ENCODE measurements at places on chromosomes 3 and 15. TPM values are rescaled to one million over a fixed set of nuclear protein-coding genes. Genes with fewer than 3 reads are reported as not detected.
A peak's percentile ranks its signal among the peaks of the same experiment; 100 is the strongest.

- peak; percentile 79 for DNase-seq
These were observed 5.8 kb upstream of the RPL29 start for GRCh38 chr3:52001443-52001974.

GRCh38 chr3:15819576-15819975 lies 21.8 kb upstream of the ANKRD28 start:
- DNase-seq, result no peak

DNA sequence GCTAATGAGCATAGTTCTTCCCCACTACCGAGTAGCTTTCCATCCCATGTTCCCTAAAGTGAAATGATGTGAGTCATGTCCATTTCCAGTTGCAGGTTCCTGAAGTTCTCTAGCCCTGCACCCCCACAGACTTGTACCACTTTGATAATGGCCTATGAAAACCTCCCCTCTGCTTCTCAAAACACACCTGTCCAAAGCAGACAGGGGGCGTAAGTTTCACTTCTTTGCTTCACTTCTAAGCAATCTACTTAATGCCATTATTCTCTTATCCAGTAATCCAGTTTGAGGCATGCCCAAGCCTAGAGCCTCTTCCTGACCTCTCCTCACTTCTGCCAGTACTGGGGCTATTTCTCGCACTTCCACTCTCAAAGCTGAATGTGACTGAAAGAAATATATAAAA lies 305.1 kb downstream of the IGSF11 start:
- DNase-seq, result no peak

- no peak for DNase-seq
These were observed 363.6 kb downstream of the MECOM start for GRCh38 chr3:169299889-169300288.

DNA sequence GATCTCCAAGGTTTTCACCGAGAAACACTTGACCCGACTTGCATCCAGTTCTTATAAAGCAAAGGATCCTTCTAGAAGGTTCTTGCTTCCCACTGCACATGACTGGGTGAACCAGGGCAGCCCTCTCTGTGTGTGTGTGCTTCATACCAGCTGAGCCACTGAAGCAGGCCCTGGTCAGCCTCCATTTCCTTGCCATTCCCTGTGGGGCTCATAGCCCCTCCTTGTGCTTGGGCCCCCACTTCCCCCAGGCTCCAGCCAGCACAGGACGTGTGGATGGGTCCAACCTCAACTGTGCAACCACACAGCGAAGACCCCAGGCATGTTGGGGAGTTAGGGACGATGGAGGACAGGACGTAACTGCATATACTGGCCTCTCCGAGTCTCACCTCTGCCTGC lies 15.5 kb downstream of the KLF15 start:
- DNase-seq, result peak; percentile 41

GRCh38 chr3:22175947-22176346 lies 424.9 kb upstream of the ZNF385D start:
- no peak for DNase-seq

DNA sequence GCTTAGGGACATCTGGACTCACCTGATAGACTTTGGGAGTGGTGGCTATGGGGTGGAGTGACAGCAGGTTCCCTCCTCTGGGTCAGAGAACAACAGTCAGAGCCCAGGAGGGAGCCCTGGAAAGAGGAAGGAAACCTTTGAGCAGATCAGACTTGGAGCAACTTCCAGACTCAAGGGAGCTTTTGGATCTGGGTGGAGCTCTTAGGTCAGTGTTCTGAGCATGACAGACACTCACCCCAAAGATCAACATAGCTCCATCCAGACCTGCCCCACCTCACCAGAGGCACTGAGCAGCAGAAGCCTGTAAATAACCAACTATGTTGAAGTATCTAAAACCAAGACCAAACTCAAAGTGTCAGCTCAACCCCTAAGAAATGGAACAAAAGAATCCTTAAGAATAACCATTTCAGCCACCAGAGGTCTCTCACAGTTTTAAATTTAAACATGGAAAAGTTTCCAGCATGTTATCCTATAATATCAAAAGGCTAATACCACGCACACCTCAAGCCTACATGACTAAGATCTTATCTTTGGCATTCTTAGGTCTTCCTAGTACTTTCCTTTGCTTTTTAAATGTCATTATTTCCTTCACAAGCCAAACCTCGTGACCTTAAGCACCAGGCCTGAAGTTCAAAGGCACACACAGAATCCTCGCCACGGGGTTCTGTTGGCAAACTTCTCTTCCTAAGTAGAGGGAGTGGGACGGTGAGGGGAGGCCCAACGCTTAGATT lies 56.4 kb downstream of the UMPS start:
- DNase-seq, result no peak

GRCh38 chr3:152405915-152406802 lies 137.4 kb downstream of the MBNL1 start:
- DNase-seq, result no peak

- DNase-seq, result no peak
These were observed 203.5 kb downstream of the UBE2E2 start for GRCh38 chr3:23406601-23407000.

- no peak for DNase-seq
These were observed 700.6 kb upstream of the GOLIM4 start for GRCh38 chr3:168796339-168796738.

- DNase-seq, result no peak
These were observed 712 bp downstream of the RTF1 start for GRCh38 chr15:41417418-41418195.

DNA sequence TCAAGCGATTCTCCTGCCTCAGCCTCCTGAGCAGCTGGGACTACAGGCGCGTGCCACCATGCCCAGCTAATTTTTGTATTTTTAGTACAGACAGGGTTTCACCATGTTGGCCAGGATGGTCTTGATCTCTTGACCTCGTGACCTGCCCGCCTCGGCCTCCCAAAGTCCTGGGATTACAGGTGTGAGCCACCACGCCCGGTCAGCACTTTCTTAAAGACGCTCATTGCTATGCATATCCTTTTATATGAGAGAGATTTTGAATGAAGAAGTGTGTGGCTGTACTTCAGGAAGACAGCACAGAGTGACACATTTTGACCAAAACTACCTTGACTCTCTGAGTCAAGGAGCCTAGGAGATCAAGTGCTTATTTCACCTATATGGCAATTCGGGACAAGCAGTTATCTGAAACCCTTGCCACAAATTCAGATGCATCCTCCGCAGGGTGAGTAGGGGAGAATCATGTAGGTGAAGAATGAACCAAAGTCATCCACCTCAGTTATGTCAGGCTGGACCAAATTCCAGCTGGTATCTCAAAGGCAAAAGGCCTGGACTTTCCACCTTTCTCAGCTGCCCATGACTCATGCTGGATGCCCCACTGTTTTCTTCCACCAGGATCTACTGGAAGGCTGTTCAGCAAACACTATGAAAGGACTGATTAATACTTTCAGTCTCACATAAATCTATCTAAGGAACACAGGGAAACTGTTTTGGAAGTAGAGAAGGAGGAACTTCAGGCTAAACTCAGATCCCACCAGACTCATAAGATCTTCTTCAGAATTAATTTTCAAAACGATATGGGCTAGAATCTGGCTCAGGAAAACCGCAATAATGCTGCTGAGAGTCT lies 31.9 kb downstream of the SUSD5 start:
- no peak for DNase-seq

DNA sequence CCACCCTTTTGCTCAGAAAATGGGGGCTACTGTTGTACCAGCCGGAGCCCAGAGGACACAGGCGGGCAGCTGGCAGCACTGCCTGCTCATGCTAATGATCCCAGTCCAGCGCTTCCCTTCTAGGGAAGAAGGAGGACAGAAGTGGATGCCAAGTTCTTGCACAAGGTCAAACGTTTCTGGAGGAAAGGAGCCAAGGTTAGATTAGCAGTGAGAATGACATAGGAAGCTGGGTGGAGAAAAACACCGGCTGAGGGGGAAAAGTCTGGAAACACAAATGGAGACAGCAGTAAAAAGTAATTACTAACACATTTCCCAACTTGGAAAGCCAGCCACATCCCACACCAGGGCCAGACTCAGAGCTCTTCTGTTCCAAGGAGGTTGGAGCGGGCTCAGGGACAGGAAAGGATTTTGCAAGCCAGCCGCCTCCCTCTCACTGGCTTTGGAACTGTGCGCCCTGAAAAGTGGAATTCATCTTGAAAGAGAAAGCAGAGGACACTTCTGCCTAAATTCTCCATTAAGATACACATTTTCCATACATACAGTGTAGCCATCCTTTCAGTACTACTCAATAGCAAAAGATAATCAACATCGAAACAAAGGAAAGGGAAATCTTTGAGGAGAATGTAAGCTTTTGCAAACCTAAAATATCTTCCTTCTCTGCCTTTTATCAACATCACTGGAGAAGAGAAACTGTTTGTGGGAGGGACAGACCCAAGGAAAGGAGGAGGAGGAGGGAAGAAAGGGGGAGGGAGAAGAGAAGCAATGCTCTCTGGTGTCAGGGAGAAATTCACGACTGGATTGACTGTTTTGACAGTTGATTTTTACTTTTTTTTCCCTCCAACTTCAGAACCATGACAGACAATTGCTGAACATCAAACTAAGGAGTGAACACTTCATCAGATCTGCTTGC lies 133.6 kb downstream of the CD47 start:
- no peak for DNase-seq

DNA sequence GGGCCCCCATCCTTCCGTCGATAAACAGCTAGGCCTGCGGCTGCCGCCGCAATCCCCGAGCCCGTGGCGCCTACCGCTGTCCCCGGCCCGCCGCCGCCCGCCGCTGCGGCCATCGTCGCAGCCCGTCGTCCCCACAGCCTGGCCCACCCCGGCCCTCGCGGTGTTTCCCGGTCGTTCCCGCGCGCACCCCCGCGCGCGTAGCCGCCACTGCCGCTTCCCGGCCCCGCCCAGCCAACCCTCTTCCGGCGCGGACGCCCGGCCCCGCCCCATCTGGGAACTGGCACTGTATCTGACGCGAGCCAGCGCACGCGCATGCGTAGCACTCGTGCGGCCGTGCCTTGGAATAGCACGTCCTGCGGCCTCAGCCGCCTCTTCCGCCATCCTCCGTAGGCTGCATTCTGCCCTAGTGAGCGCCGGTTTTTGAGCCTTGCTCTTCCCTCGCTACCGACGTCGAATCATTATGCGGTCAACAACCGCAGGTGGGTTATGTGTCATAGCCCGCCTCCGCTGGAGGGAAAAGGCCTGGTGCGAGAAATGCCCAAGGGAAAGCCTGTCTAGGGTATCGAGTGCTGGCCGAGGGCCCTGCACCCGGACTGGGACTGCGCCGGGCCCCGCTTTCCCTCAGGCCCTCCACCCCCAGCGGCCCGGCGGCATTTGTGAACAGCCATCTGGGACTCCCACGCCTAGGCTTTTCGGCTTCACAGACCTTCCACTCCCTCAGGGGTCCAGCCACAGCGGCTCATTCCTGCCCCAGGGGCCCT lies at the start of gene SMARCC1:
TSS of gene SMARCC1 (minus strand) at position 209 of the 761 bp plus-strand sequence. CDS start at position 113, 96 bp downstream.
- peak; percentile 99 for DNase-seq

- DNase-seq, result no peak
These were observed 70.4 kb upstream of the NTRK3 start for GRCh38 chr15:88326924-88327323.

DNA sequence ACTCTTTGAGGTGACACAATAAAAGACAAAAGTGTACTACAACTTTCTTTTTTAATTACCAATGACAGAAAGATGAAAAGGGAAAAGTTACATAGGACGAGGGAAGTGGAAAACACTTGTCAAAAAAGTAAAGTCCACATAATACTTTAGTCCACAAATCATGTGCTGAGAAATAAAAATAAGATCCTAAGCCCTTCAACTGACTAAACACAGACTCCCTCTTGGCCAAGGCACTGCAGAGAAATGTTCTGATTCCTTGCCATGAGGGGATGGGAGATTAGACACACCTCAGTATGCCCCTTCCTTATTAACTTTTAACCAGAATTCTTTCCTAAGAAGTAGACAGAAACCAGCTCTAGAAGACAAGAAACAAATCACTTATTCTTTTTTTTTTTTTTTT lies 59.5 kb upstream of the TGFBR2 start:
- no peak for DNase-seq

DNA sequence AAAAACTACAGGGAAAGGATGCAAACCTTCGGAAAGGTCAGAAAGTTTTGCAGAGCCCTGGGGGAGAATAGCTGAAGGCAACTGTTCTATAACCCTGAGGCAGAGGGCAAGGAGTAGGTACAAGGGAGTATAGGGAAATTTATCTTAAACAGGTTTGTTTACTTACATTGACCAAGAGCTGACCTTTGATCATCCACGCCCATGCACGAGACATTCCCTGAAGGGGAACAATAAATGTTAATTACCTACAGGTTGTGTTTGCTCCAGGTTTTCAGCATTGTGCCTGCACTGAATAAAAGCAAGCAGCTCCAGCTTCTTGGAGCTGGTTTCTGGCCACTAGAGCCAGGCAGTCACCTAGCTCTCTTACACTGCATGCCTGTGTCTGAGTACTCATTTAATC lies 524.5 kb upstream of the TGFBR2 start:
- DNase-seq, result no peak

DNA sequence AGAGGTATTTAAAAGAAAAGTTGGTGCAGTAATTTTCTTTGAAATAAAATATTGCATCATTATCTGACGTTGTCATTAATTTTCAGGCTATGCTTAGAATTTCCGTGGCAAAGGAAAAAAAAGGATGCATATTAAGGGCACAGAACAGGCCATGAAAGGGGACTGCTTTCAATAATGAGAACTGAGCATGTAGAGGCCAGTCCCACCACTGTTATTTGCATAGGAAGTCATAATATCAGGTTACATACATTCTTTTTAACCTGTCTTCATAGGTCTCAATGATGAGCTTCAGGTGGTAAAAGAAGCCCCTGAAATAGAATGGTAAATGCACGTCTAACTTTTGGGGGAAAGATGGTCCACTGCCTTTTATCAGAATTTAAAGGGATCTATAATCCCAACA lies 272.1 kb upstream of the ALCAM start:
- no peak for DNase-seq

- no peak for DNase-seq
These were observed 37.3 kb upstream of the MGA start for GRCh38 chr15:41622901-41623300.

GRCh38 chr3:112293368-112294321 lies at the start of gene SLC9C1:
Gene SLC9C1 (minus strand): TSS chr3:112294216. CDS start chr3:112286791, 7,425 bp downstream.
- peak; percentile 39 for DNase-seq

GRCh38 chr3:170016057-170016456 lies 21.7 kb upstream of the GPR160 start:
- no peak for DNase-seq

The GADL1 gene
- not detected for total RNA-seq

The C3orf85 gene
- total RNA-seq, result not detected

The STAC gene
- total RNA-seq, result not detected

The MAP1A gene
- total RNA-seq, result 0.84 TPM

The CCDC39 gene
- not detected for total RNA-seq

The P2RY14 gene
- 0.68 TPM for total RNA-seq

The NR2C2 gene
- total RNA-seq, result 70.7 TPM

The CEP19 gene
- total RNA-seq, result 5.5 TPM

The TMEM41A gene
- total RNA-seq, result 9.4 TPM

The ATG3 gene
- total RNA-seq, result 52.5 TPM

The IGF2BP2 gene
- total RNA-seq, result 0.46 TPM

The ANKRD34C gene
- not detected for total RNA-seq

The NEIL1 gene
- 20.4 TPM for total RNA-seq

Measured in activated naive CD4-positive, alpha-beta T cell treated with anti-CD3 and anti-CD28 coated beads, Interleukin-2, amount 50 U/mL, for 72 hours (primary cell).